ENCODE measurements at places on chromosomes 2 and 18. TPM values are rescaled to one million over a fixed set of nuclear protein-coding genes. Genes with fewer than 3 reads are reported as not detected.

DNA sequence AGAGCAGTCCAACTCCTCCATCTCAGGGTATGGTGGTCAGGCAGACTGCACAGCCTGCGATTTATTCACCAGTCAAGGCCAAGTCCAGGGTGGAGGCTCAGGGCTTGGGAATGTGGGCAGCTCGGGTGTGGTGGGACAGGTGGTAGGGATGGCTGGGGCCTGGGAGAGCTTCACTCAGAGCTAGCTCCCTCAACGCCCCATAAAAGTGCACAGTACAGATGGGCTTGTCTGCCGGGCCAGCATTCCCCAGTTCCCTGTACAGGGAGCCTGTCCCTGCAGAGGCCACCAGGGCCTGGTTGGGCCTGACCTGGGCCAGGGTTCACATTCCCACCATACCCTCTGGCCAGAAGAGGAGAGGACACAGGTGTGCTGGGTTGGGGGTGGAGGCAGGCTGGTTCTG is 49.2 kb upstream of the OTOS start:
- H3K27me3 ChIP-seq = no peaks in the 10 kb centered on the region
- H3K4me3 ChIP-seq = no peak overlapping the region
- H3K4me1 ChIP-seq = peaks cover 15% of the 10 kb centered on the region
- no peak overlapping the region for H3K27ac ChIP-seq

DNA sequence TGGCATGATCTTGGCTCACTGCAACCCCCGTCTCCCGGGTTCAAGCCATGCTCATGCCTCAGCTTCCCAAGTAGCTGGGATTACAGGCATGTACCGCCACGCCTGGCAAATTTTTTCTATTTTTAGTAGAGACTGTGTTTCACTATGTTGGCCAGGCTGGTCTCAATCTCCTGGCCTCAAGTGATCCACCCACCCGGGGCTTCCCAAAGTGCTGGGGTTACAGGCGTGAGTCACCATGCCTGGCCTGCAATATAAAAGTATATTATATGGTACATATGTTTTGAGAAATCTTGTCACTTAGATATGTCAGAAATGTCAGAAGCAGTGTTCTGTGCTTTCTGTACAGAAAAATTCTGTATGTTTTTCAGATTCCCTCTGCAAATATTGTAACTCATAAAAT is 19.2 kb upstream of the XPO1 start:
- no peaks in the 10 kb centered on the region for H3K36me3 ChIP-seq
- no peak overlapping the region for H3K27ac ChIP-seq
- H3K4me3 ChIP-seq = no peak overlapping the region
- DNase-seq = no peak
- H3K27me3 ChIP-seq = no peaks in the 10 kb centered on the region
- H3K4me1 ChIP-seq = no peaks in the 10 kb centered on the region

Gene ALLC
- total RNA-seq = not detected

DNA sequence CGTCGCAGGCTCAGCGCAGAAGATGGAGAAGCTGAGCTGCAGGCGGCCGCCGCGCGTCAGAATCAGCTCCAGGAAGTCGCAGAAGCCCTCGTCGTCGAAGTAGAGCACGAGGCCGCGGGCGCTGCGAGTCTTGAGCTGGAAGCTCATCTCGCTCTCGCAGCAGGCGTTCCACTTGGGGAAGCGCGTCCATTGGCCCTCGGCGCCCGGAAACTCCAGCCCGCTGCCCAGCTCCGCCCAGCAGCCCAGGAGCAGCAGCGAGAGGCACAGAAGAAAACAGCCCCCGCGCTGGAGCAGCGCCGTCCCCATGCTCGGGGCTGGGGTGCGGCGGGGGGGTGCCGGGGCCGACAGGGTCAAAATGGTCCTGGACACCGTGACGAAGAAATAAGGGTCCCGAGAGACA is 4.0 kb downstream of the NRXN1 start:
- no peak for DNase-seq
- no peak overlapping the region for H3K4me3 ChIP-seq
- no peak overlapping the region for H3K27ac ChIP-seq
- no peaks in the 10 kb centered on the region for H3K4me1 ChIP-seq

Gene KLHL41
- 2,613 TPM for total RNA-seq

GRCh38 chr2:67389788-67390187 is 7.3 kb upstream of the ETAA1 start:
- H3K4me1 ChIP-seq = no peaks in the 10 kb centered on the region
- no peaks in the 10 kb centered on the region for H3K27me3 ChIP-seq
- H3K36me3 ChIP-seq = no peaks in the 10 kb centered on the region
- no peak overlapping the region for H3K4me3 ChIP-seq
- H3K27ac ChIP-seq = no peak overlapping the region

- no peak overlapping the region for H3K27ac ChIP-seq
- H3K4me3 ChIP-seq = no peak overlapping the region
Observed at GRCh38 chr2:105231232-105231619, 10.3 kb upstream of the GPR45 start.

- H3K27me3 ChIP-seq = no peaks in the 10 kb centered on the region
- no peak overlapping the region for H3K27ac ChIP-seq
- no peaks in the 10 kb centered on the region for H3K36me3 ChIP-seq
- H3K4me1 ChIP-seq = no peaks in the 10 kb centered on the region
- no peak for DNase-seq
Observed at GRCh38 chr2:191476901-191477300, 201.0 kb upstream of the NABP1 start.

DNA sequence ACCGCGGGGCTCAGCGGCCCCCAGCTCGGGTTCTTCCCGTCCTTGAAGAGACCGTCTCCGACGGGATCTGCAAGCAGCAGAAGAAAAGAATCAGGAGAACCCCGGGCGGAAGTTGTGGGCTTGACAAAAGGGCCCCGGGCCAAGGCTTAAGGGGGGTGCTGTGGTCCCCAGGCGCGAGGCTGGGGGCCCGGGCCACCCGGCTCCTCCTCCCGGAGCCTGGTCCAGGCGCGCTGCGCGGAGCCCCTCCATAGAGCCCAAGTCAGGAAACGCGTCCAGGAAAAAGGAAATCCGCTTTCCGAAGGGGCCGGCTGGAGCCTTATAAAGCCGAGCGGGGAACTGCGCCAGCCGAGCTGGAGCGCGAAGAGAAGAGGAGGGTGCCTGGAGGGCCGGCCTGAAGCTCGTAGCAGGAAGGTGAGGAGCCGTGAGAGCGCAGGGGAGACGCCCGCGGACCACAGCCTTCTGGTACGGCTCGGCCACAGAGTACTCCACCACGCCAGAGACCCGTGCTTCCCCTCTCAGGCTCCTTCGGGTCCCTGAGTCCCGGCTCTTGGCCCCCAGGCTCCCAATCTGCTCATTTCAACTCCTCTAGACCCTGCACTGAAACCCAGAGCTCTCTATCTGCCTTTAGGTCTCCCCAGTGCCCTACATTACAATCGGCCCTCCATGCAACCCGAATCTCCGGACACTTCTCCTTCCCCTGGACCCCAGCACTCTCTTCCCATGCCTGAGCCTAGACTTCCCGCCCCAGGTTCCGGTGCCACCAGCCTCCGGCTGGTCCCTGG is 554 bp downstream of the FEV start:
- peaks cover 99% of the 10 kb centered on the region for H3K27me3 ChIP-seq
- peak overlapping the region; percentile 5 for H3K4me3 ChIP-seq
- no peak overlapping the region for H3K27ac ChIP-seq
- peaks cover 27% of the 10 kb centered on the region for H3K4me1 ChIP-seq

DNA sequence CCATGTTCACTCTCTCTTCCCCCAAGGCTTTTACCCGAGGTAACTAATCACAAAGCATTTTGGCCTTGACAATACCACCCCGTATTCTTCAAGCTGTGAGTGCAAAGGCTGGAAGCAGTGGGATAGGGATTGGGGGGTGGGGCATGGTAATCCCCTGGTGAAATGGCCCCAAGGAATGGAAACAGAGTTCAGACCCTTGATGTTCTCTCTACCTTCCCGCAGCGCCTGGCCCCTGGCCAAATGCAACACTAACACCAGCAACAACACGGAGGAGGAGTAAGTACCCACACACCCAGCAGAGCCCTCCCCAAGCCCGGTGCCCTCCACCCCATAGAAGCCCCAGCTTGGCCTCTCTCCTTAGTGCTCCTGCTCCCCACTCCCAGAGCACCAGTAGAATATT is 36.9 kb downstream of the CNGA3 start:
- H3K27me3 ChIP-seq = no peaks in the 10 kb centered on the region
- peaks cover 9% of the 10 kb centered on the region for H3K4me1 ChIP-seq
- no peak for DNase-seq

- H3K27ac ChIP-seq = peak overlapping the region; percentile 86
- no peaks in the 10 kb centered on the region for H3K36me3 ChIP-seq
- H3K4me1 ChIP-seq = peaks cover 26% of the 10 kb centered on the region
Observed at GRCh38 chr2:180978903-180979748, 1.3 kb upstream of the UBE2E3 start.

DNA sequence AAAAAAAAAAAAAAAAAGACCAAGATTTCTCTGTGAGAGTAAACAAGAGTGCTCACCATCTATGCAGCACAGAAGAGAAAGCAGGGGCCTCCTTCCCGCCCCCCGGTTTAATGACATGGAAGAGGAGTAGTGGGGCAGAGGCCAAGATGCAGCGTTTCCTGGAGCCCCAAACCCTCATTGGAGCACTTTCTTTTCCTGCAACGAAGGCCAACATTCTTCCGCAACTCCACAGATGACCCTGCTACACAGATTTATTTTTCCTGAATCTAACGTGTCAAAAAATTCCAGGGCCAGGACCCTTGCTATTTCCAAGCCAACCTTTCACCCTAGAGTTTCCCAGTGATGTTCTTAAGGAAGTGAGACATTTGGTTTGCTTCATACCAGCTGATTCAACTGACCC is 189.6 kb downstream of the MIB1 start:
- no peaks in the 10 kb centered on the region for H3K4me1 ChIP-seq
- no peaks in the 10 kb centered on the region for H3K36me3 ChIP-seq
- H3K4me3 ChIP-seq = no peak overlapping the region
- H3K27me3 ChIP-seq = no peaks in the 10 kb centered on the region
- no peak overlapping the region for H3K27ac ChIP-seq

DNA sequence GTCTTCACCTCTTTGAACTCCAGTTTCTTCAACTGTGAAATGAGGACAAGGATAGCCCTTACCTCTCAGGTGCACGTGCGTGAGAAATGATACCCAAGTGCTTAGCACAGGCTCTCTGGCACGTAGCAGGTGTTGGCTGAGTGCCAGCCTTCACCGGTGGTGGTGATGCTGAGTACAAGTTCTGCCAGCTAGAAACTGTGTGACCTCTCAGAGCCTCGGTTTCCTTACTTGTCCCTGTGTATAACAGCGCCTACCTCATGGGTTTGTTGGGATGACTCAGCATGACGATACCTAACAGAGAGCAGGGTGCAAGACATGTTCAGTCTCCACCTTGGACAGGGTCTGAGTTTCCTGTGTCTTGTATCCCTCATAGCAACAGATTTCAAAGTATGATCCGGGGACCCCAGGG is 205.1 kb downstream of the TNS1 start:
- no peaks in the 10 kb centered on the region for H3K27me3 ChIP-seq
- H3K36me3 ChIP-seq = peaks cover 14% of the 10 kb centered on the region
- no peak overlapping the region for H3K4me3 ChIP-seq
- peak overlapping the region; percentile 82 for H3K27ac ChIP-seq
- DNase-seq = peak; percentile 96

- peak; percentile 30 for DNase-seq
- H3K27me3 ChIP-seq = no peaks in the 10 kb centered on the region
- H3K27ac ChIP-seq = peak overlapping the region; percentile 96
- peak overlapping the region; percentile 84 for H3K4me3 ChIP-seq
Observed at GRCh38 chr2:26970928-26971627, 641 bp downstream of the MAPRE3 start.

Gene PDCD1
- not detected for total RNA-seq

Gene BOLL
- total RNA-seq = 2.4 TPM

Gene ANKRD23
- total RNA-seq = 642 TPM

- DNase-seq = no peak
- no peak overlapping the region for H3K4me3 ChIP-seq
- H3K36me3 ChIP-seq = no peaks in the 10 kb centered on the region
Observed at GRCh38 chr2:133166031-133166430, 402.2 kb downstream of the NCKAP5 start.

Gene POU3F3
- total RNA-seq = not detected

- no peaks in the 10 kb centered on the region for H3K36me3 ChIP-seq
- DNase-seq = peak; percentile 2
- H3K4me1 ChIP-seq = no peaks in the 10 kb centered on the region
- no peak overlapping the region for H3K4me3 ChIP-seq
Observed at GRCh38 chr2:95276888-95277245, 2.6 kb downstream of the PROM2 start.

DNA sequence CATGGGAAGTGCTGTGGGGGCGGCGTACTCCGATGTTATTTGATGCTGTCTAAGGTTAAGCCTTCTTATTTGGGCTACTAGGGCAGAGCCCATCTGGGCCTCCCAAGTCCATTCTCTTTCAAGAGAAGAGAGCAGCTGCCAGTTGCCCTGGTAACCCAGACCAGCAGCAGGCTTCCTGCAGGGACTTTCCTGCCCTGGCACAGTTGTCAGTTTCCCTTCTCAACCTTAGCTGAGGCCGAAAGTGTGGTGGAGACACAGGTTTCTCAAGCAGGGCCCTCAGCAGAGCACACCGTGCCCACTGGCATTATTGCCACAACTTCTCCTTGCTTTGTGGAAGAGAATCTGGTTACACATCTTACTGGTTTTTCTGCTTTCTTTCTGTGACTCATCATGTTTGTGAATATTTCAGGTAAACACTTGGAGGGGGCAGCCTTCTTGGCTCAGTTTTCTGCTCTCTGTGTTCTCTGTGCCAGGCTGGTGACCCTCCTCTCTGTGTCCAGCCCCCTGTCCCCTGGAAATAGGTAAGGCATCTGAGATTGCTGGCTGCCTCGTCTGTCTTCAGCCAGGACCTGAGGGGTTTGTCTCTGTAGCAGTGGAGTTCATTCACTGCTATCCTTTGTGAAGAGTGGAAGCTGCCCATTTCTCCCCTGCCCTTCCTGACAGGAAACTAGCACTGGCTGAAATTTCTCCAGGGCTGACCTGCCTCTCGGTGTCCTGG is 111.0 kb downstream of the B3GNT2 start:
- H3K27me3 ChIP-seq = no peaks in the 10 kb centered on the region
- peaks cover 9% of the 10 kb centered on the region for H3K4me1 ChIP-seq
- no peaks in the 10 kb centered on the region for H3K36me3 ChIP-seq
- no peak overlapping the region for H3K27ac ChIP-seq
- DNase-seq = no peak

- peaks cover 17% of the 10 kb centered on the region for H3K4me1 ChIP-seq
- H3K36me3 ChIP-seq = peaks cover 16% of the 10 kb centered on the region
- peak overlapping the region; percentile 94 for H3K4me3 ChIP-seq
- peak overlapping the region; percentile 98 for H3K27ac ChIP-seq
- no peaks in the 10 kb centered on the region for H3K27me3 ChIP-seq
Observed at GRCh38 chr2:240024766-240025165, 376 bp downstream of the NDUFA10 start.

Gene MOGAT1
- not detected for total RNA-seq

DNA sequence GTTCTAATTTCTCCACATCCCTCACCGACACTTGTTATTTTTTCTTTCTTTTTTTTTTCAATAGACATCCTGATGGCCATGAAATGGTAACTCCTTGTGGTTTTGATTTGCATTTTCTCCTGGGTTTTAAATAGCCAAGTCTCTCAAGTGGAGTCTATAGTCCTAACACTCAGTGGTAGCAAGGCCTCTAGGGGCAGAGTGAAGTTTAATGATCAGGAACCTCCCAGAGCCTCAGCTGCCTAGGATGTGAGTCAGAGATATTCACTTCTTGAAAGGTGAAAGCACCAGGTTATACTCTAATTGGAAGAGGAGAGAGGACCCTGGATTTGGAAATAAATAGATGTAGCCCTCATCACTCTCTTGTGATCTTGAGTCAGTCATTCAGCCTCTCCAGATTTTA is 62.7 kb upstream of the CAPN13 start:
- DNase-seq = no peak
- H3K4me1 ChIP-seq = peaks cover 5% of the 10 kb centered on the region
- H3K27me3 ChIP-seq = no peaks in the 10 kb centered on the region
- H3K4me3 ChIP-seq = no peak overlapping the region
- H3K36me3 ChIP-seq = no peaks in the 10 kb centered on the region
